ENCODE measurements at places on chromosomes 3 and 15. TPM values are rescaled to one million over a fixed set of nuclear protein-coding genes. Genes with fewer than 3 reads are reported as not detected.

Gene GXYLT2
- 2.6 TPM for total RNA-seq

Gene ANKRD34C
- total RNA-seq: not detected

Gene SH2D7
- total RNA-seq: not detected

Gene PARP15
- total RNA-seq: 0.26 TPM

Gene EFHB
- 0.68 TPM for total RNA-seq

Gene MESP1
- 0.37 TPM for total RNA-seq

Gene TMED3
- total RNA-seq: 117 TPM

Gene ARHGAP11A
- 21.5 TPM for total RNA-seq

Gene DPH3
- 16.7 TPM for total RNA-seq

Gene GP5
- total RNA-seq: 0.26 TPM

Gene PDHB
- 103 TPM for total RNA-seq

Gene AP3S2
- 59.3 TPM for total RNA-seq

Gene FAM174B
- 5.0 TPM for total RNA-seq

Gene PLXND1
- 131 TPM for total RNA-seq

Gene TP63
- total RNA-seq: 0.12 TPM

Gene ECE2
- not detected for total RNA-seq
